ENCODE measurements at places on chromosomes 5 and 9.

GRCh38 chr5:173640156-173640804 lies 23.8 kb upstream of the BOD1 start:
- no peak for DNase-seq

- DNase-seq = no peak
These were observed 118.7 kb upstream of the FST start for GRCh38 chr5:53361708-53362107.

DNA sequence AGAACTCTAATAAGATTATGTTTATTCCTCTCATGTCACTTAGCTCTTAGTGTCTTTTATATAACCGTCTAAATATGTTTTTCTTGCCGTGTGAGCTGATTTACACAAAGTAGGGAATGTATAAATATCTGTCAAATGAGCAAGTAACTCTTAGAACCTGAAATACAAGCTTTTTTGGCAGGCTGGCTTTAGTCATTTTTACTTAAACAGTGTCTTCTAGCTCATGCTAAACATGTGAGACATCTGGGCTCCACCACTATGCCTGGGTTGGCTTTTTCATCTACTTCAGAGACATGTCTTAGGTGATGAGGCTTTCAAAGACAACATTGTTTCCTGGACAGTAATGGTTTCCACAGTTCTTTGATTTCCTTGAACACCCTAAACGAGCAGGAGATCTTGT lies 137.2 kb upstream of the ZNF608 start:
- no peak for DNase-seq

DNA sequence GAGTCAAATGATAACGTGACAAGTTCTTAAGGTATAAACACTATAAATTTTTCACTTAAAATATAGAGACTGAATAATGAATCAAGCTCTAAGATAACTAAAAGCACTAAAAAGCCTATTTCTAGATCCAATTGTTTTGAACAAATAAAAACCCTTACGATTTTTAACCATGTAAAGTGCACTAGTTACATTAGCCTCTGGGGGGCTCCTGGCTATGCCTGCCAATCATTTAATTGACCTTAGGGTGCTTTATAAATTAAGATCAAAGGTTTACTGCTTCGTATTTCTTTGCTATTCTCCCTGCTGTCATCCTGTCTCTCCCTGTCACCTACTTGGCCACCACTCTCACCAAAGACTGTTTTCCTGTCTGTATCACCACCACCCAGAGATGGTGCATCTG lies 133.4 kb downstream of the ESM1 start:
- no peak for DNase-seq

DNA sequence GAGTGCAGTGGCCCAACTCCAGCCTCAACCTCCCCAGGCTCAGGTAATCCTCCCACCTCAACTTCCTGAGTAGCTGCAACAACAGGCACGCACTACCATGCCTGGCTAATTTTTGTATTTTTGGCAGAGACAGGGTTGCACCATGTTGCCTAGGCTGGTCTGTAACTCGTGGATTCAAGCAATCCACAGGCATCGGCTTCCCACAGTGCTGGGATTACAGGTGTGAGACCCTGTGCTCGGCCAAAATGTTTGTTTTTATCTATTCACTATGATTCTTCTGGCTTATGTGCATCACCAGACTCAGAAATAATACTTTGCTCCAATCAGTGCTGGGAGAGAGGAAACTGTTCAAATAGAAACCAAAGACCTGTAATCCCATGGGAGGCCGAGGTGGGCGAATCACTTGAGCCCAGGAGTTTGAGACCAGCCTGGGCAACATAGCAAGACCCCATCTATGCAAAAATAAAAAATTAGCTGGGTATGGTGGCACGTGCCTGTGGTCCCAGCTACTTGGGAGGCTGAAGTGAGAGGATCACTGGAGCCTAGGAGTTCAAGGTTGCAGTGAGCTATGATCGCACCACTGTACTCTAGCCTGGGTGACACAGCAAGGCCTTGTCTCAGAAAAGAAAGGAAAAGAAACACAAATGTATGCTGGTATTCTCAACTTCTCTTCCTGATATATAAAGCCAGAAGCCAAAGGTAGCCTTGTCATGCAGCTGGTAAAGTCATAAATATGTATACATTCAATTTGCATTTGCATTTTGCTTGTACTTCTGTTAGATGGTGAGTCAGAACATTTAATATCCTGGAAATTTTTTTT lies 4.5 kb downstream of the PIP5K1B start:
- DNase-seq = no peak

DNA sequence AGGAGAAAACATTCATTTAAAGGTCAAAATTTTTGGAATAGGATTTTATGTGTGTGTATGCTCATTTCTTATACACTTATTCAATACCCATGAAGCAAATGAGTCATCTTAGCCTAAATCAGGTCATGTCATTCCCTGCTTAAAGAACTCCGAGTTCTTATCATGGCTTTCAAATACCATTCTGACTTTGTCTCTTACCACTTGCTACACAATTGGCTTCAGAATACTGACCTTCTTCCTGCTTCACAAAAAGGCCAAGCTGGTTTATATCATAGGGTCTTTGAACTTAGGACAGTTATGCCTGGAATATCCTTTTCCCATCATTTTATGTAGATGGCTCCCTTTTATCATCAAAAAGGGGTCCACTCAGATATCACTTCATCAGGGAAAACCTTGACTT lies 652.2 kb upstream of the WWC1 start:
- DNase-seq = no peak

GRCh38 chr9:98539954-98540353 lies 168.8 kb downstream of the GABBR2 start:
- no peak for DNase-seq

- no peak for DNase-seq
These were observed 73.0 kb upstream of the RAI14 start for GRCh38 chr5:34583167-34583566.

- no peak for DNase-seq
These were observed 57.4 kb downstream of the TMEM38B start for GRCh38 chr9:105751761-105752160.

GRCh38 chr9:4443439-4443838 lies 46.8 kb upstream of the SLC1A1 start:
- no peak for DNase-seq

- DNase-seq = no peak
These were observed 12.2 kb downstream of the SPATA9 start for GRCh38 chr5:95670568-95670967.

DNA sequence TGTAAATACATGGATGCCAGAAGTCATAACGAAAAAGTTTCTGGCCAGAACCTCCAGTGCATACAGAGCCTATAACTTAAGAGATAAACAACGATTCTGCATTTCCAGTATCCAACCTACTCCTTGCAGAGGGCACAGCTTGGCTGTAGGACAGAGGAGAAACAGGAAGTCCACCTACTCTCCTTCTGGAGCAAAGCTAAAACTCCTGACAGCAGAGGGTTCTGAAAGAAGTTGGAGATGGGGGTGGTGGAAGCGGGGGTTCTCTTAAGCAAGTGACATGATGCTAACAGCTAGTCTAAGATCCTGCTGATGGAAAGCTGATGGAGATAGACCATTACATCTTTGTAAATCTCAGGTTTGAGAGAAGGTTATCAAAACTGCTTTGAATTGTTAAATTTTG lies 35.5 kb upstream of the CTNNAL1 start:
- no peak for DNase-seq

- DNase-seq = no peak
These were observed 211.9 kb downstream of the MAN2A1 start for GRCh38 chr5:109901628-109901981.

DNA sequence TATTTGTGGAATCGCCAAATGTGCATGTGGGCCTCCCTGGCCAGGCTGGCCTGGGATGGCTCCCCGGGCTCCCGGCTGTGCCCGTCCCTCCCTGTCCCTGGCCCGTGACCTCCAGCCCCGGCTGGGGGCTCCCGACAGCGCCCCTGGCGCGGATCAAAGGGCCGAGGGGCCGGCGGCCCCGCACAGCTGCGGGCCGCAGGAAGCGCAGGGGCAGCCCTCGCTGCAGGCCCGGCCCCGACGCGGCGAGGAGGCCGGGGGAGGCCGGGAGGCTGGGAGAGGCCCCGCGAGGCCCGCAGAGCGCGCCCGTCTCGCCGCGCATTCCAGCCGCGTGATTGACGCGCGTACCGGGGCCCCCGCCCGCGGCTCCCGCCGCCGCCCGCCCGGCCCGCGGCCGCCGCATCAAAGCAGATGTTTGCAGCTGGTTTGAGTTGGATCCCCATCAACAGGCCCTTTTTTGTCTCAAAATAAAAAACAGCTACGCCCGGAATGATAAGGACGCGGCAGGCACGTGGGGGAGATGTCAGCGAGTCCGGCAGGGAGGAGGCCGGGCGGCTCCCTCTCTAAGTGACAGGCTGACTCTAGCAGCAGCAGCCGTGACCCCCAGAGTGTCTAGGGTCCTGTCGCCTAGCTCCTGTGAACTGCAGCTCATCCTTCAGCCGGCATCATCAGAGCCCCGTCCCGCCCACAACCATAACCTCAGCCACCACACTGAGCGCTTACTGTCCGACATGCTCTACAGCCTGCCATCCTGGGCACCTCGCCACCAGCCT lies 69.4 kb downstream of the LMX1B start:
- no peak for DNase-seq

DNA sequence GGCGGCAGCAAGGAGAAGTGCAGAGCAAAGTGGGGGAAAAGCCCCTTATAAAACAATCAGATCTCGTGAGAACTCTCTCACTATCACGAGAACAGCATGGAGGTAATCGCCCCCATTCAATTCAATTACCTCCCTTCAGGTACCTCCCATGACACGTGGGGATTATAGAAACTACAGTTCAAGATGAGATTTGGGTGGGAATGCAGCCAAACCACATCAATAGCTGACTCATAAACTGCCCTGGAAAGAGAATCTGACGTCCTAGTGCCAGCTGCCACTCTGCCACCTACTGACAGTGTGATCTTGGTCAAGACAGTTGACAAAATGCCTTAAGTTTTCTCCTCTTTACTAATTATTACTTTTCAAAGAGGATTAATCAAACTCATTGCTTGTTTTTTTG lies 128.3 kb downstream of the GPBP1 start:
- DNase-seq = peak; percentile 51

DNA sequence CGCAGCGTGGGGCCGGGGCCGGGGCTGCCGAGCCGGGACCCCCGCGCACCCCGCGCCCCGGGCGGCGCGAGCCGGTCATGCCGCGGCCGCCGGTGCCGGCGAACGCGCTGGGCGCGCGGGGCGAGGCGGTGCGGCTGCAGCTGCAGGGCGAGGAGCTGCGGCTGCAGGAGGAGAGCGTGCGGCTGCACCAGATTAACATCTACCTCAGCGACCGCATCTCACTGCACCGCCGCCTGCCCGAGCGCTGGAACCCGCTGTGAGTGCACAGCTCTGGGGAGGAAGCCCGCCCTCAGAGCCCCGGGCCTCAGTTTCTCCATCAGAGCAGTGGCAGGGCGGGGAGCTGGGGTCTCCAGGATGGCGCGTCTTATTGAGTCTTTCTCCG lies 335 bp downstream of the GALNT12 start:
- DNase-seq = peak; percentile 25

GRCh38 chr9:127380479-127380878 lies 16.5 kb upstream of the SLC2A8 start:
- no peak for DNase-seq

DNA sequence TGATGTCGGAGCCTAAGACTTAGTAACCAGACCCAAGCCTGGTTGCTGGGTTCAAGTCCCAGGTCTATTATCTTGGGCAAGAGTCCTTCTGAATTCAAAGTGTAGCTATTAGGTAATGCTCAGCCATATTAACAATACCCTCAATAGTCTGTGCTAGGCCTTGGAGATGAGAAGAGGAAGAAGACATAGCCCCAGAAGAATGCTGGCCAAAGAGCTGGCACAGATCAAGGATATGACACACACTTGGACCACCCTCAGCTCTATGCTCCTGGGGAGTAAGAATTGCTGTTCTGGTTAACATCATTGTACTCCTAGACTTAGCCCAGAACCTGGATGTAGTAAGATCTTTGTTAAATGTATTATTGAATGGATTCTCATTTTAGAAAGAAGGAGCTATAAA lies 426.7 kb downstream of the CDK5RAP2 start:
- no peak for DNase-seq

DNA sequence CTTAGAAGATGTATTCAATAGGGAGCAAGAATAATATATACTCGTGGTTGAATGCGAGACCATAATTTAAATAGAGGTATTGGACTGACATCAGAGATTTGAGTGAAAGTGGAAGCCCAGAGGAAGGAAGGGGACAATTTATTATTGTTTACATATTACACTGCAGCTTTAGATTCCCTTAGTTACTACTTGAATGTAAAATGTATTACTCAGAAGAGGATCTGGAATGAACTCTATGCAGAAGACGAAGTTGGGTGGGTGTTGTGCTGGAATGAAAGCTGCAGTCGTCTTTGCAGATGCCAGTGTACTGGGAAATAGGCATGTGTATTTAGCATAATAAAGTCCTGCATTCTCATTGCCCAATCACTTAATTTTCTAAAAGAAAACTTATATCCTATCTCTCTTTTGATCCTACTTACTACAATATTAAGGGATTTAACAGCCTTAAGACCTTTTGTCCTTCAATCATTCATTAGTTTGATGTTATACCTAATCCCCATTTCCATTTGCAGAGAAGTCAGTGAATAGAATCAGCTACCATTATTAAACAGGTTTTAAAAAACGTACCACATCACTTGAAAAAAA lies 570.7 kb upstream of the WWC1 start:
- no peak for DNase-seq

GRCh38 chr5:127492854-127493738 lies 24.3 kb upstream of the PRRC1 start:
- no peak for DNase-seq

DNA sequence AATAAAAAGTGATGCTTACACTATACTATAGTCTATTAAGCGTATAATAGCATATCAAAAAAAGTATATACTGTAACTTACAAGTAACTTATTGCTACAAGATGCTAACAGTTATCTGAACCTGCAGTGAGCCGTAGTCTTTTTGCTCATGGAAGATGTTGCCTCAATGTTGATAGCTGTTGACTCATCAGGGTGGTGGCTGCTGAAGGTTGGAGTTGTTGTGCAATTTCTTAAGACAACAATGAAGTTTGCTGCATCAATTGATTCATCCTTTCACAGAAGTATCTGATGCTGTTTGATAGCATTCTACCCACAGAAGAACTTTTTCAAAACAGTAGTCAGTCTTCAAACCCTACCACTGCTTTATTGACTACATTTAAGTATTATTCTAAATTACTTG lies 7.8 kb upstream of the C9orf40 start:
- DNase-seq = no peak

GRCh38 chr5:37902323-37902722 lies 62.5 kb upstream of the GDNF start:
- no peak for DNase-seq

DNA sequence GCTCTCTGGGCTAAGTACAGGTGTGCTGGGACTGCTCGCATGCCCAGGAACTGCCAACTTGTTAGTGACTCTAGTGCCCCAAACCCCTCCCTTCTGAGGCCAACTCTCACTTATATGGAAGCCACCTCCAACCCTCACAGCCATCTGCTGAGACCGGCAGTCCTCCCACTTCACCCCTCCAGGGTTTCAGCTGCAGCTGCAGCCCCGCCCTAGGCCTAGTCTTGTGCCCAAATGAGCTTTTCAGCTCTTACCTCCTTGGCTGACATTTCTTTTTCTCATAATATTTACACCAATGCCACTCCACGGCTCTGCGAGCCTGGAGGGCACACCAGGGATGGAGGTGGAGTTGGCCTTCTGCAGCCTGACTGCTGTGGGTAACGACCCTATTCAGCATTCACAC lies 166.6 kb downstream of the ROR2 start:
- DNase-seq = no peak

All from activated naive CD4-positive, alpha-beta T cell treated with Interleukin-2 at 50 U/mL for 16 hours (primary cell).